ENCODE measurements at places on chromosomes 5 and 9. TPM values are rescaled to one million over a fixed set of nuclear protein-coding genes. Genes with fewer than 3 reads are reported as not detected.

The PHF24 gene
- total RNA-seq: 0.39 TPM

The CNTLN gene
- 6.0 TPM for total RNA-seq

The LRRC70 gene
- total RNA-seq: 0.12 TPM

The MACIR gene
- total RNA-seq: 19.7 TPM

The CCL28 gene
- total RNA-seq: 0.09 TPM

The HRH2 gene
- 0.51 TPM for total RNA-seq

The SV2C gene
- total RNA-seq: not detected

The ZNF879 gene
- 0.37 TPM for total RNA-seq

The SLC6A3 gene
- total RNA-seq: 0.87 TPM

The CARD9 gene
- total RNA-seq: 1.3 TPM

The ADGRD2 gene
- not detected for total RNA-seq

The LYRM7 gene
- 2.2 TPM for total RNA-seq

The TCF7 gene
- 11.3 TPM for total RNA-seq

The PAEP gene
- total RNA-seq: 0.45 TPM

The ANKRD34B gene
- total RNA-seq: 0.16 TPM

The LSM11 gene
- 2.6 TPM for total RNA-seq

The MARCOL gene
- not detected for total RNA-seq

The PIP5K1B gene
- not detected for total RNA-seq

The PCDHGA7 gene
- 1.1 TPM for total RNA-seq

The QRFP gene
- not detected for total RNA-seq

The TAF11L10 gene
- not detected for total RNA-seq

The FAM53C gene
- 19.3 TPM for total RNA-seq

All from A549 treated with Mapracorat at 1 μM for 4 hours (cell line).